Thymus (tissue), 14 donors: ENCODE measurements at places on chromosomes 1 and 21. TPM values are rescaled to one million over a fixed set of nuclear protein-coding genes. Genes with fewer than 3 reads are reported as not detected.

The IL10 gene
- total RNA-seq = 1.8 TPM

DNA sequence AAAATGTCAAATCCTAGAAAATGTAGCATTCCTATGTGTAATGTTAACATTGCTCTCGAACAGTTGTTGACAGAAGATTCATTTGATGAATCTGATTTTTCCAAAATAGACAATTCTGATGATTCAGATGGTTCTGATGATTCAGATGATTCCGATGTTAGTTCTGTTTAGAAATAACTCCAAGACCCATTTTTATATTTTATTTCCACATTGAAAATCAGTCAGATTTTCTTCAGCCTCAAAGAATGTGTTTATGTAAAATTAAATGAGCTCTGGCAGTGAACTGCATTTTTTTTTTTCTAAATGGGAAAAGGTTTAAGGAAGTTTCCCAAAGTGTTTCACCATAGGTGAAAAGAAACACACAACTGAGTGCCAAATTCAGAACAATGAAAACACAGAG, 136.5 kb downstream of the TSEN15 start:
- no peak overlapping the region for H3K4me3 ChIP-seq
- H3K4me1 ChIP-seq = no peaks in the 10 kb centered on the region
- H3K27me3 ChIP-seq = peaks cover 2% of the 10 kb centered on the region
- no peaks in the 10 kb centered on the region for H3K36me3 ChIP-seq

The VWA1 gene
- 5.1 TPM for total RNA-seq

GRCh38 chr21:42414928-42415769, 11.4 kb downstream of the UBASH3A start:
- peaks cover 39% of the 10 kb centered on the region for H3K4me1 ChIP-seq
- DNase-seq = no peak
- no peaks in the 10 kb centered on the region for H3K27me3 ChIP-seq
- peaks cover 94% of the 10 kb centered on the region for H3K36me3 ChIP-seq
- H3K4me3 ChIP-seq = no peak overlapping the region

GRCh38 chr1:173190101-173190936, 16.8 kb downstream of the TNFSF4 start:
- no peak overlapping the region for H3K4me3 ChIP-seq
- DNase-seq = no peak
- H3K27ac ChIP-seq = peak overlapping the region; percentile 54
- H3K36me3 ChIP-seq = no peaks in the 10 kb centered on the region

- H3K4me1 ChIP-seq = peaks cover 16% of the 10 kb centered on the region
- no peaks in the 10 kb centered on the region for H3K27me3 ChIP-seq
- no peak for DNase-seq
- H3K36me3 ChIP-seq = no peaks in the 10 kb centered on the region
- H3K27ac ChIP-seq = no peak overlapping the region
These were observed 148.0 kb upstream of the ERG start for GRCh38 chr21:38646213-38646837.

DNA sequence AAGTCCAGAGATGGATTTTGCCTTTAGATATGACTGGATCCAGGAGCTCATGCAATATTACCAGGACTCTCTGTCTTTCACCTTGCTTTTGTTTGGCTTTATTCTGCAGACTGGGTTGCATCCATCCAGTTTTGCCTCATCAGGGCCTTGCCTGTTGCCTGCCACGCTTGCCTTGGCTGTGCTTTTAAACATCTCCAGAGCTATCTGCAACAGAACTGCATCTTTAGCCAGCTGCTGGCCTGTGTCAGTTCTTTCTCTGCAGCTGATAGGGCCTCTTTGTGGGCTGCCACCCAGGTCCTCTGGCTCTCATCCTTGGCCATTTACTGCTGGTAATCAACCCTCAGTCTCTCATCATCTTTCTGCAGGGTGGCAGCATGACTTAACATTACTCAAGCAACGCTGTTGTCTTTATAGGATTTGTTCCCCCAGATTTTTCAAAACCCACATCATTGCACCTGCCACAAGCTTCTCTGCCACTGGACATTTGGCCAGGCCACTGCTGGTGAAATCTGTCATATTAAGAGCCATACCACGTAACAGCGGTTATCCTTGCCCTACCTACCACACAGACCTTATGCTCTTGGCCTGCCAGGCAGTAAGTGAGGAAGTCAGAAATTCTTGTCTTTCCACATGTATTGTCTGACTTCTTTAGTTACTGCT, 24.4 kb upstream of the HUNK start:
- no peaks in the 10 kb centered on the region for H3K27me3 ChIP-seq
- no peaks in the 10 kb centered on the region for H3K36me3 ChIP-seq
- no peak overlapping the region for H3K4me3 ChIP-seq
- H3K4me1 ChIP-seq = no peaks in the 10 kb centered on the region
- no peak overlapping the region for H3K27ac ChIP-seq

DNA sequence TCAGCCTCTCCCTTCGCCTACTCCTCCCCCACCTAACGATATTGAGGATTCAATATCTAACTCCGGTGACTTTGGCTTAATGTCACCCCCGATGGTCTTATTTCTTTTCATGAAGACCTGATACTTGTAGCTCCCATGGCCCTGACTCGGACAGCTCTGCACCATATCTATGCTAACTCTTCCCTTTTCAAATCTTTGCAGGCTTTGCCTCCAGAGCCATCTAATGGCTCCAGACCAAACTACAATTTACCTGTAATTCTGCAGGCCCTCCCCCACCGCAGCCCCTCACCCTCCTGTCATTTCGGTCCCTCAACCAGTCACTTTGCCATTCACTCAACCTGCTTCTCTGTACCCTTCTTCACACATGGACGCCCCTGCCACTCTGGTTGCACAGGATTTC, 7.9 kb upstream of the GSTM5 start:
- no peaks in the 10 kb centered on the region for H3K4me1 ChIP-seq
- no peaks in the 10 kb centered on the region for H3K36me3 ChIP-seq
- no peak overlapping the region for H3K4me3 ChIP-seq
- H3K27ac ChIP-seq = no peak overlapping the region

- H3K27ac ChIP-seq = no peak overlapping the region
- H3K4me1 ChIP-seq = no peaks in the 10 kb centered on the region
- no peaks in the 10 kb centered on the region for H3K27me3 ChIP-seq
- no peak for DNase-seq
These were observed 101.8 kb downstream of the CLIC6 start for GRCh38 chr21:34770576-34770975.

DNA sequence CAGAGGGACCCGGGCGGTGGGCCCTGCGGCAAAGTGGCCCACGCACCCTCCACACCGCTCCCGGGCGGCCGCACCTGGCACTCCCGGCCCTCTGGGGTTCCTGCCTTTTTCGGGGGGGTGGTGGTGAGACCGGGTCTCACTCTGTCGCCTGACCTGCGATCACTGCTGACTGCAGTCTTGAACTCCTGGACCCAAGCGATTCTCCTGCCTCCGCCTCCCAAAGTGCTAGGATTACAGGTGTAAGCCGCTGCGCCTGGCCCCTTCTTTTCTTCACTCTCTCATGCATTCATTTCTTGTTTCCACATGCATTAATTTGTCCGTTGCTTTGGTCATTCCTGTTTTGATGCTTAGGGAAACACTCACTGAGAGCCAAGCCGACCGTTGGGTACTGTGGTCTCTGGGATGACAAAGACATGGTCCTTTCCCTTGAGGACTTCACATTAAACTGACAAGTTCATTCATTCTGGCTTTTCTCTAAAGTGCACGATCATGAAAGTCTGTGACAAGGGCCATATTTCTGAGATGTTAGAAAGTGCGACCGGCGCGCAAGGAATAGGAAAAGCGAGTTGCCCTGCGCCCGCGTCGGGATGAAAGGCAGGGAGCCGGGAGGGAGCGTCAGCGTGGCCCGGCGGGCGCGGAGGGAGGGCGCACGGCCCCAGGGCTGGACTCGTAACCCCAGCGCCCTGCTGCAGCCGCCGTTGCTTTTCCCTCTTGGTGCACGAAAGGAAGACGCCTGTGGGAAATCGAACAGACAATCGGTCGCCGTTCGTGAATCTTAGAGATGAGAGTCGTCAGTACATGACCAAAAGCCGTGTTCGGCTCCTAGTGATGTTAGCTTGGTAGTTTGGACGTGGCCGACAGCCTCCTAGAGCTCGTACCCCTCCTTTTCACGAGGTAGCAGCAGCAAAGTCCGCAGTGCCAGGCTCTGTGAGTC, 1.0 kb upstream of the MCOLN2 start:
- no peak for DNase-seq
- no peak overlapping the region for H3K27ac ChIP-seq
- peaks cover 53% of the 10 kb centered on the region for H3K27me3 ChIP-seq
- H3K4me1 ChIP-seq = peaks cover 16% of the 10 kb centered on the region

DNA sequence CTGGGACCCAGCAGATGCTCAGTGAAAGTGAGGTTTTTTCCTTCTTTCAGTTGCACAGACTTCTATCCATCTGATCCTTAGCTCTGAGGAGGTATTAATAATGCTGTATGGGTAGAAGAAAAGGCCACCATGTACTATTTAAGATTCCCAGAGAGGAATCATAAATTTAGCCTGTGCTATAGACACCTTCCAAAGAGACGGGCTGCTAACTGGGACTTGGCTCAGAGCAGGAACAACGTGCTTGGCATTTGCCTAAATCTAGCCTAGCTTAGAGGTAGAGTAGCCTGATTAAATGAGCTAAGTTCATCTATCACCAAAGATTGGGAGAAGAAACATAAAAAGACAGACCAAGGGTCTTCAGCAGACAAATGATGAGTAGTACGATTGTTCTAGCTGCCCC, 176.9 kb upstream of the BEND5 start:
- no peaks in the 10 kb centered on the region for H3K4me1 ChIP-seq
- H3K27me3 ChIP-seq = no peaks in the 10 kb centered on the region
- no peak overlapping the region for H3K4me3 ChIP-seq
- H3K36me3 ChIP-seq = no peaks in the 10 kb centered on the region
- no peak for DNase-seq

DNA sequence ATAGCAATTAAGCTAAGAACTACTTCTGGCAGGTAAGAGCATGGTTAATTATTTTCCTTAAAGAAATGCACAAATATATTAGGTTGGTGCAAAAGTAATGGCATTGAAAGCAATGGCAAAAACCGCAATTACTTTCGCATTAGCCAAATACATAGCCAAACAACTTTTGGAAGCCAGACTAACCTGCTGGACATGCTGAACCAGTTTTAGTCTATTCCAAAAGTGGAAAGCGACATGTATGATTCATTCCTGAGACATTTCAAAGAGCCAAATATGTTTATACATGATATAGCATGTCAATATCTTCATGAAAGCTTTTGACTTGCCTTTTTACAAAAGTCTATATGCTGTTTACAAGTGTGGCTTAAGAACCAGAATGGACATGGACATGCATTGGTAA, 23.4 kb upstream of the DR1 start:
- no peak overlapping the region for H3K27ac ChIP-seq
- H3K27me3 ChIP-seq = no peaks in the 10 kb centered on the region
- H3K4me3 ChIP-seq = no peak overlapping the region
- no peaks in the 10 kb centered on the region for H3K36me3 ChIP-seq
